Adipocyte (in vitro differentiated cells): ENCODE measurements at places on chromosomes 2 and 18.

- no peak for DNase-seq
These were observed 30.6 kb upstream of the FAM237A start for GRCh38 chr2:206611736-206612135.

DNA sequence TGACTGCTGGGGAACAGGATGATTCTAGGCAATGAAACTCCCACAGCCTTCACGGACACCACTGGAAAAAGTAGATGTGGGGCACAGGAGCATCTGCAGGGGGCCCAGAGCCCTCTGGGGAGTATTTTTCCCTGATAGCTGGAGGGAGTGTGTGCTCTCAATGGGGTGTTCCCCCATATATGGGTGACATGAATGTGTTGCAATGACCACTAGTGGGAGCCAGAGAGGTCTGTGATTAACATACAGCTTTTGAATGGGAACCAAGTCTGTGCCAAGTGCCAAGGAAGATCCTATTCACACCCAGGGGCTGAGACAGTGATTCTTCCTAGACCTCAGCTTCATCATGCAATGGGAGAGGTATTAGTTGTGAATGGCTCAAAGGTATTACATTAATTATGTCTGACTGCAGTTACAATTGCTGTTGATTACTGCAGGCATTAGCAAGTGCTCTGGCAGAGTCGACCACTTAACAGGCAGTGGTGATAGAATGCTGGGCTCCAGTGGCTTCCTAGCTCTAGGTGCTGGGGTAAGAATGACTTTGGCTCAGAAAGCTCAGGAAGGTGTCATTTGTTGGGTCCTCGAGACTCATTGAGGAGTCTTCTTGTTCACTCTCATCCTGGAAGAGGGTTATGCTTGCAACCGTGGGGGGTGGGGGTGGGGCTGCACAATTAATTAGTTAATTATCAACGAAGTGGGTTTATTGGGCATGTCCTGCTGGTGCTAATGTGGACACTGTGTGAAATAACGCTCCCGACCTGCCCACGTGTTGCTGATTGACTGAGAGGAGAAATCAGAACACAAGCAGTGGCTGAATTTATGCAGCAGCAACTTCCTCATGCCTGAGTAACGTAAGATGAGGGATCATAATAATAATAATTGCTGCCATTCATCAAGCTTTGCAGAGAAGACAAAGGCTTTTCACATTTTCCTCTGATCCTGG is 194.1 kb downstream of the CLIP4 start:
- DNase-seq = peak; percentile 87

DNA sequence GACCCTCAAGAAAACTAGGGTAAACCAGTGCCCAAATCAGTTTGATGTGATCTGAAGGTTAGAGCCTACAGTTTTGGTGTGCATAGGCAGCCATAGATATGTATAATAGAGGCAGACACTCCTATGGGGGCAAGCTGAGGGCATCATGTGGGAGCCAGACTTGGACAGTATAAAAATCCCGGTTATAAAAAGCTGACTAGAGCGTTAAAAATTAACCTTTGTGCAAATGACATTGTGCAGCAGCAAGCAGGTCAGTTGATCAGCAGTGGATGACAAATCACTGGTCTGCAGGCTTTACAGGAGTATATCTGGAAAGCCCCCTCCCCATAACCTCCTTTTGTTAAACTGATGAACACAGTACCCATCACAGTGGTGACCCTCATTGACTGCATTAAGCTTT is 107.8 kb downstream of the CTNNA2 start:
- DNase-seq = no peak

DNA sequence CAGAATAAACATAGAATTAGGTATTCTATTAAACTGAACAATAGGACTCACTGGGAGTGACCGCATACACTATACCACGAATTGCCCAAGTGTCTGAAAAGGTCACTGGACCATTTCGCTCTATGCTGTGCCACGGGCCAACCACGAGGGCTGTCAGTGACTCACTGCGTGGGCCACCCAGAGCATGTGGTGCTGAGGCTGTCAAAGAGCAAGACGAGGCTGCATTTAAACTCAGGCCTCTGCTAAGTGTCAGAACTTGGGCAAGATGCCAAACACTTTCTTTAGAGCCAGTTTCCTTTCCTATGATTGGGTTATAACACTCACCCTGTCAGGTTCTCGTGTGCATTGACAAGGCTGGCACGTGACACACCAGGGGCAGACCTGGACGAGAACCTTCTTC is 97.5 kb downstream of the SH3YL1 start:
- no peak for DNase-seq

DNA sequence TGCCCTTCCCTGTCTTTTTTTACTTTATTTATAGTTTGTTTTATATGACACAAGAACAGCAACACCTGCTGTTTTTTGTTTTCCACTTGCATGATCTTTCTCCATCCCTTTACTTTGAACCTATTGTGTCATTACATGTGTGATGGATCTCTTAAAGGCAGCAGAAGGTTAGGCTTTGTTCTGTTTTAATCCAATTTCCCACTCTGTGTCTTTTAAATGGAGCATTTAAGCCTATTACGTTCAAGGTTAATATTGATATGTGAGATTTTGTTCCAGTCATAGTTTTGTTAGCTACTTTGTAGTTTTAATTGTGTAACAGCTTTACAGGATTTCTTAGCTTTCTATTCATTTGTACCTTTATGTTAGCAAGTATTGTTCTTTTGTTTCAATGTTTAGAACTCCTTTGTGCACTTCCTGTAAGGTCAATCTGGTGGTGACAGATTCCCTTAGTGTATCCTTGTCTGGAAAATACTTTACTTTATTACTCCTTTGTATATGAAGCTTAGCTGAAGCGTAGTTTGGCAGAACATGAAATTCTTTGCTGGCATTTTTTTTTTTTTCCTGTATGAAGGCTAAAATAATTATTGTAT is 1443.0 kb upstream of the LRRTM1 start:
- no peak for DNase-seq

DNA sequence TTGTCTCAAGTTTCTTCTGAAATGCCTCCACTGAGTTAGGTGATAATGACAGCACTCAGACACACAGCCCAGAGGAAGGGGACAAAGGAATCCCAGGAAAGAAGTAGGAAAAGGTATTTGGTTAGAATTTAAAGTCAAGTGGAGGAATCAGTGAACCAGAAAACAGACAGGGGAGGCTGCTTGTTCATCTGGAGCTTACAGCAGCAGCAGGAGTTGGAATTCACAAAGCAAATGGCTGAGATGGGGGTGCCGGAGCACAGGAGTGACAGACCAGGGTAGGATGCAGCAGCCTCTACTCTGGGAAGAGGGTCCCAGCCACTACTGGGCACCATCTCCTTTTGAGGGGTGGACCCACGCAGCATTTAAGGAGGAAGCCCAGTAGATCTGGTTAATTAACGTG is 104.8 kb downstream of the ST6GAL2 start:
- no peak for DNase-seq

- DNase-seq = peak; percentile 42
These were observed 88.4 kb downstream of the BCL2L11 start for GRCh38 chr2:111209045-111209514.

DNA sequence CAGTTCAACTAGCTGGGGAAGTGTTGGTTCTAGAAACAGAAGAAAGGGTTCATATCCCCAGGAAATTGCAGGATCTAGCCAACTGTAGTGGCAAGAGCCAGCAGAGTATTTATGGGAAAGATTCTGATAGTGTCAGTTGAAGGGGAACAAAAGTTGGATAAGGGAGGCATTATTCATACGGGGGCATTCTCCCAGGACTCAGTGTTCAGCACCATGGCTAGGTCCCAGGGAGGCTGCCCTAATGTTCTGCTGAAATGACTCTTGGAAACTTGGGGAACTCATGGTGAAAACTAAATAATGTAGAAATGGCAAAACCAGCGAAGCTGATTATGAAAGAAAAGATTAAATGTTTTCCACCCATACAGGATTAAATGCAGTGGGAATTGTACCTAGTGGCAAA is 543.7 kb downstream of the TRIB2 start:
- DNase-seq = peak; percentile 1

DNA sequence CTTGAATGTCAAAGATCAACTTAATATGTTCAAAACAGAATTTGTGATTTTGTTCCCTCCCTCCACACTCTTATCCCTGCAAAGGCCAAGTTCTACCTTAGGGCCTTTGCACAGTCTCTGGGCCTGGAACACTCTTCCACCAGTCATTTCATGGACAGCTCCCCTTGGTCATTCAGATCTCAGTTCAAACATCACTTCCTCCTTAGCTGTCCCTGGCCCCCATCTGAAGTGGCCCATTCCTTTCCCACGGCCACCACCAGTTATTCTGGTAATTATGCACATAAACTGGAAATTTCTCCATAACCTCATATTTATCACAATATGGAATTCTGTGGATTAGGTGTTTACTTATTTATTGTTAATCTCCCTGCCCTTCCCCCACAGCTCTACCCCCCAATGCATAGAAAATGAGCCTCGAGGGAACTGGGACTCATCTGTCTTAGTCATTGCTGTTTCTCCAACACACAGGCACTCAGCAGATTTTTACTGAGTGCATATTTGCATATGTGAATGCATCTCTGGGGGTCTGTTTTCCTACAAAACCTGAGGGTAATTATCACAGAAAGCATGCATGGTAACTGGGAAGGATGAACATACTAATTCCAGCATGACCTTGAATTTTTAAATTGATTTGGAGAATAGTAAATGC is 35.5 kb upstream of the SPTBN1 start:
- DNase-seq = no peak

DNA sequence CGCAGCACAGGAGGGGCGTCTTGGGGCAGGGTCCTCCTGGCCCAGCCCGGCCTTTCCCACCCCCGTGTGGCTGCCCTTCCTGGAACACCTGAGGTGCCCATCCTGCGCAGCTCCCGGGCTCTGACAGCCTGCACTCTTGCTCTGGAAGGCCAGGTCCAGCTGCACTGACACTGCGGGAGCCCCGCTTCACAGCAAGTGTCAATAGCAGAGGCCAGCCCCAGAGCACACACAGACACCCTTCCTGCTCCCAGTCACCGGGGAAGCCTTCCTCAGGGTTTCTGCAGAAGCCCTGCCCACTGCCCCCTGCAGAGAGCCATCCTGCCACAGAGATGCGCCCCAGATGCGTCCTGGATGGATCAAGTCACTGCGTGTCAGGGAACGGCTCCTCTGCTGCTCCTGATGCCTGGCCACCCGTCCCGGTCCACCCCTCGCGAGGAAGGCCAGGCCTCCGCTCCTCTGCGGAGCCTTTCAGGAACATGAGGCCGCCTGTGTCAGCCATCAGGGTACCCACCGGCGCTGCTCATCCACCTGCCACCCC is 519.2 kb upstream of the MYT1L start:
- no peak for DNase-seq

DNA sequence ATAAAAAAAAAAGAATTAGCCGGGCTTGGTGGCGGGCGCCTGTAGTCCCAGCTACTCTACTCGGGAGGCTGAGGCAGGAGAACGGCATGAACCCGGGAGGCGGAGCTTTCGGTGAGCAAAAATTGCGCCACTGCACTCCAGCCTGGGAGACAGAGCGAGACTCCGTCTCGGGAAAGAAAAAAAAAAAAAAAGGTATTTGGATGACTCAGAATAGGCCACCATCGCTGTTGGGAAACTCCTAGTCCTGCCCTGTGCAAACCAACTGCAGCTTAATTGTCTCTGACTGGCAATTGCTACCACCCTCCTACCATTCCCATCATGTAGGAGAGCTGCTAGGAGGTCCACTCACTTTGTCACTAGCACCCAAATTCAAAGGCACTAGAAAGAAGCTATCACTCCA is 43.5 kb downstream of the ATP8B1 start:
- DNase-seq = no peak

- no peak for DNase-seq
These were observed 52.9 kb upstream of the XDH start for GRCh38 chr2:31467426-31467825.

GRCh38 chr18:13242797-13243196 is 24.2 kb downstream of the LDLRAD4 start:
- DNase-seq = no peak
